ENCODE measurements at places on chromosomes 2 and 18.

DNA sequence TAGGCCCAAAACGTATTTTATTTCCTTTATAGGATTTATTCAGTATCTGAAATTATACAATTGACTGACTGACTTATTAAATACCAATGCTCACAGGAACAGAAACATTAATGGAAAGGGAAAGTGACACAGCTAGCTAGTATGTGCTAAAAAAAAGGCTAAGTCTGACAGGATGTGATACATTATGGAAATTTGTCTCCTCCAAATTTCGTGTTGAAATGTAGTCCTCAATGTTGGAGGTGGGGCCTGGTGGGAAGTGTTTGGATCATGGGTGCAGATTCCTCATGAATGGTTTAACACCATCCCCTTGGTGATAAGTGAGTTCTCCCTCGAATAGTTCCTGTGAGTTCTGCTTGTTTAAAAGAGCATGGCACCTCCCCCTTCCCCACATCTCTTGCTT is 70.6 kb upstream of the WDR75 start:
- DNase-seq: no peak

GRCh38 chr2:9543557-9543956 is 12.1 kb downstream of the ADAM17 start:
- no peak for DNase-seq

- no peak for DNase-seq
These were observed 34.9 kb downstream of the OSBPL1A start for GRCh38 chr18:24362757-24363156.

GRCh38 chr18:59689756-59690155 is 7.5 kb downstream of the CCBE1 start:
- DNase-seq: no peak

DNA sequence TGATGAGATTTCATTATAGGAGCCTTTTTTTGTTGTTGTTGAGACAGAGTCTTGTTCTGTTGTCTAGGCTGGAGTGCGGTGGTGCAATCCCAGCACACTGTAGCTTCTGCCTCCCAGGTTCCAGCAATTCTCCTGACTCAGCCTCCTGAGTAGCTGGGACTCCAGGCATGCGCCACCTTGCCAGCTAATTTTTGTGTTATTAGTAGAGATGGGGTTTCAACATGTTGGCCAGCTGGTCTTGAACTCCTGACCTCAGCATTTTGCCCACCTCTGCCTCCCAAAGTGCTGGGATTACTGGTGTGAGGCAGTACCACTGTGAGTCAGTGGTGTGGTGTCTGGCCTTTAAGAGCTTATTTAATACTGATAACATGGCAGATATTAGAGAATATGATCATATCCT is 60.1 kb downstream of the MOB4 start:
- DNase-seq: no peak

Measured in keratinocyte (primary cell).